ENCODE measurements at places on chromosomes 13 and 19.

- no peak for DNase-seq
These were observed 732 bp upstream of the C2CD4C start for GRCh38 chr19:409516-410242.

DNA sequence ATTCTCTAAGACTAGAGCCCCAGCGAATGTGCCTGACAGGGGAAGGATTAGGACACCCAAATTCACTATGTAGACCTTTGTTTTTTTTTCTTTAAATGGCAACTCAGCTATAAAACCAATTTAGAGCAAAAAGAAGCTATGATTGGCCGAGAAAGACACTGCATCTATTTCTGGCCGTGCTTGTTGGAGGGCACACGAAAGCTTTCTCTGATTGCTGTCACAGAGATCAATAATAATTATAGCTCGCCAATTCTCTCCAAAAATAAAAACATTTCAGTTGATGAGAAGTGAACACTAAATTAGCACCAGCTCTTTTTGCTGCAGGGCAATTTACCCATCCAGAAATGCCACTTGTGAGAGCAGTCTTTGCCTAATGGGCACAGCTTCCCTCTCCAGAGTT lies 31.2 kb downstream of the CBY2 start:
- DNase-seq, result no peak

DNA sequence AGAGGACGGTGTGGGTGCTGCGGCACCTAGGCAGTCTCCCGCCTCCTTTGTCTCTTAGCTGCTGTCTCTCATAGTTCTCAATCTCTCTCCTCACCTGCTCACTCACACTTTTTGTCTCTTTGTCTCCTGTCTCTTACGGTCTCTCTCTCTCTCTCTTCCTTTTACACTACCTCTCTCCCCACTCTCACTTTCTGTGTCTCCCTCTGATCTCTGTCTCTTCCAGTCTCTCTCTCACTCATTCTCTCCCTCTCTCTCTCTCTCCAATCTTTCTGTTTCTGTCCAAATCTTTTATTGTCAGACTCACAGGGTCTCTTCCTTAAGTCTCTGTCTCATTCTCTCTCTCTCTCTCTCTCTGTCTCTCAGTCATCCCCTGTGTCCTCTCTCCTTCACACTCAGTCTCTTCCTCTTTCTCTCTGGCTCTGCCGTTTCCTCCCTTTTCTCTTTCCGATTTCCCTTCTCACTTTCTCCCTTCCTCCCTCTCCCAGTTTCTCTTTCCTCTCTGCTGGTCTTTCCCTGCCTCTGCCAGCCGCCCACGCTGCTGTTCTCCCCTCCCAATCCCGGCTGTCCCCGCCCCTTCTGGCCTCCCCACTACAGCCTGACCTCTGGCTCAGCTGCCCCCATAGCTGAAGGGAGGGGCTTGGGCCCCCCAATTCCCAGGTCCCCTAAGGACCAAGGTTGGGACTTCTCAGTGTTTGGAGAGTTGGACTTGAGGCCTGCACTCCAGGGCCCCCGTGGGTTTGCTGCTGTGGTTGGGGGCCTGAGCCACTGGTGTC lies at the start of gene PLEKHA4:
Gene PLEKHA4 (minus strand): TSS at position 504 of the 773 bp plus-strand sequence. CDS start 997 bp downstream, outside the sequence.
- DNase-seq, result no peak

- no peak for DNase-seq
These were observed 47.5 kb upstream of the GSX1 start for GRCh38 chr13:27744801-27745200.

GRCh38 chr13:45786293-45786920 lies 65.1 kb downstream of the SIAH3 start:
- DNase-seq, result no peak

- no peak for DNase-seq
These were observed 260.8 kb downstream of the EFNB2 start for GRCh38 chr13:106274551-106275203.

- DNase-seq, result no peak
These were observed 80.9 kb upstream of the ZNF420 start for GRCh38 chr19:36997152-36997842.

DNA sequence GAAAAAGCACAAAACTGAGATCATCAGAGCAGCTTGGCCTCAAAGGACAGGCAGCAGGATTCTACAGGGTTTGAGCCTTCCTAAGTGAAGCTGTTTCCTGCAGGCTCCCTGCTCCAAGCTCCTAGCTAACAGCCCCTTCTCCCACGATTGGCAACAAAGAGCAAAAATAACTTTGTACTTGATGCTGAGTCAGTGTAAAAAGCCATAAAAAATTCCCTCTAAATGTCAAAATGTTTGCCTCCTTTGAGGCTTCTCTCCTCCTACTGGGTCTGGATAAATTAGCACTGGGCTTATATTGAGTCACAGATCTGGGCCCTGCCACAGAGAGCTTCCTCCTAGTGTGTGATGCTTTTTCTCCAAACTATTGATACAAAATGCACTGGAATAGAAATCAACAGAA lies 153.3 kb downstream of the TNFRSF19 start:
- no peak for DNase-seq

GRCh38 chr19:38913958-38914357 lies 2.0 kb upstream of the CCER2 start:
- no peak for DNase-seq

GRCh38 chr19:49546825-49547565 lies 19.2 kb downstream of the RCN3 start:
- no peak for DNase-seq

- DNase-seq, result no peak
These were observed 10.1 kb upstream of the TMEM255B start for GRCh38 chr13:113748862-113749451.

DNA sequence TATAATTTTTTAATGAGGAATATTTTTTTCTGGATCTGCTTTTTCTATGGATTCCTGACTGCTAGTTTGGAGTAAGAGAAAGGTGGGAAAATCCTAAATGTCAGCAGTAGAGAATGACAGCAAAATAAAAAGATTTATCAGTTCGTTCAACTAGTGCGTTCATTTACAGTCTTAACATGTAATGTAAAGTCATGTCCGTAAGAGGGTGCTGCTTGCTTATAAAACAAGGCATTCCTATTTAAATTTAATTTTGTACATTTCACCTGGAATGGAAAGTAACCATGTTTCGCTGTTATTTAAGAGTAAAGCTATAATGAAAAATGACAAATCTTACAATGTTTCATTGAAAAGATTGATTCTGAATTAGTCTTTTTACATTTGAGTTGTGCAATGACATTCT lies 76.6 kb downstream of the ZMYM2 start:
- DNase-seq, result no peak

- no peak for DNase-seq
These were observed 180.4 kb downstream of the ZNF536 start for GRCh38 chr19:30552593-30552992.

DNA sequence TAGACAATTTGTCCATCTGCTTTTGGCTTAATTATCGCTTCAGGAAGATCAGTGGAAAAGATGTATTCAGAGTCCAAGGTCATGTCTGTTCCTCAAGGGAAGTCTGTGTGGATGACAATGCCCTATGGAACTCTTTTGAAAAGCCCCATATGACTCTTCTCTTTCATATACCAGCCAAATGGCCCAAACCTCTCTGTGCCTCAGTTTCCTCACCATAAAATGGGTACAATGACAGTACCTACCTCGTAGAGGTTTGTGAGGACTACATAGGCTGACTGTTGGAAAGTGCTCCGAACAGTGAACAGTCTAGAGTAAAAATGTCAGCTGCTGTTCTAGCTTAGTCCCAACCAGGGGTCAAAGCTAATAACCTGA lies 104.6 kb downstream of the COL4A2 start:
- no peak for DNase-seq

- no peak for DNase-seq
These were observed 76.1 kb downstream of the SIPA1L3 start for GRCh38 chr19:37983153-37983552.

DNA sequence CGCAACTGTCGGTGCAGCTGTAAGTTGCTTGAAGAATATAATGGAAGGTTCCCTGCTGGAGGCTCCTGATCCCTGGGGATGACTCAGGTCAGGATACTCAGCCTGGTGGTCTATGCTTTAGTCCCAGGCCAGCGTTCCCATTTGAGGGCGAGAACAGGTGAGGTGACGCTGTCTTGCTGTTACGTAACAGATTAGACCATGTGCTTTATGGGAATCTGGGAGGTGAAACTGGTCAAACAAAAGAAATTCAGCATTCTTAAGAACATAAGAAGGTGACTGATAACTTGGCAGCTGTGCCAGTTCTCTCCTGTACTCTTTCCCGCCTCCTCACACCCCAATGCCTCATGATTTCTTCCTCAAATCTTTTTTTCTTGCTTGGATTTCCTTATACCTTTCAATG lies at the start of gene CXCL17:
Gene CXCL17 (minus strand): TSS at position 114 of the 400 bp plus-strand sequence. CDS start 114 bp downstream, outside the sequence.
- no peak for DNase-seq

DNA sequence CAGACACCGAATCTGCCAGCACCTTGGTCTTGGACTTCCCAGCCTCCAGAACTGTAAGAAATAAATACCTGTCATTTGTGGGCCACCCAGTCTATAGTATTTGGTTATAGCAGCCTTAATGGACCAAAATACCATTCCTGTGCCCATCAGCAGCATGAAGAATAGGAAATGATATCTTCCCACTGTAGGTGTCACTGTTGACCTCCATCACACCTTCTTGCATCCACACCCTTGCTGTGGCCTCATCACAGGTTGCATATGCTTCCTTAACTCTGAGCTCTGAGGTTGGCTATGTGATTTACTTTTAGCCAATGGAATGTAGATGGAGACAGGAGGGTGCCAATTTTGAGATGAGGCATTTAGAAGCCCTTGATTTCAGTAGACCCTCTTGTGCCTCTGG lies 242.0 kb upstream of the TSHZ3 start:
- DNase-seq, result no peak

- DNase-seq, result no peak
These were observed 188.8 kb downstream of the TUBA3C start for GRCh38 chr13:18992791-18993190.

GRCh38 chr19:30629086-30629485 lies 256.9 kb downstream of the ZNF536 start:
- no peak for DNase-seq

DNA sequence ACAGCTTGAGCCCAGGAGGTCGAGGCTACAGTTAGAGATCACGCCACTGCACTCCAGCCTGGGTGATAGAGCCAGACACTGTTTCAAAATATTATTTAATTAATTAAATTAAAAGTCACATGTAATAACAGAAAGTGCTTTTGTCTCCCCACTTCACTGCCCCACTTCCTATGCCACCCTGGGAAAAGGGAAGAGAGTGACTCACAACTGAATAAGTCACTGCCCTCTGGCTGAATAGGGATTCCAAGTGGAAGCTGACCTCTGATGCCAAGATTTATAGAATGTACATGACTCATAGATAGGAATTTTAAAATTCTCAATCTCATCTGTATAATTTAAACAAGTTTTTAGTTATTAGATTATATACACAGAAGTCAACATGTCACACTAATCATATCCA lies 22.2 kb upstream of the ERVV-1 start:
- no peak for DNase-seq

DNA sequence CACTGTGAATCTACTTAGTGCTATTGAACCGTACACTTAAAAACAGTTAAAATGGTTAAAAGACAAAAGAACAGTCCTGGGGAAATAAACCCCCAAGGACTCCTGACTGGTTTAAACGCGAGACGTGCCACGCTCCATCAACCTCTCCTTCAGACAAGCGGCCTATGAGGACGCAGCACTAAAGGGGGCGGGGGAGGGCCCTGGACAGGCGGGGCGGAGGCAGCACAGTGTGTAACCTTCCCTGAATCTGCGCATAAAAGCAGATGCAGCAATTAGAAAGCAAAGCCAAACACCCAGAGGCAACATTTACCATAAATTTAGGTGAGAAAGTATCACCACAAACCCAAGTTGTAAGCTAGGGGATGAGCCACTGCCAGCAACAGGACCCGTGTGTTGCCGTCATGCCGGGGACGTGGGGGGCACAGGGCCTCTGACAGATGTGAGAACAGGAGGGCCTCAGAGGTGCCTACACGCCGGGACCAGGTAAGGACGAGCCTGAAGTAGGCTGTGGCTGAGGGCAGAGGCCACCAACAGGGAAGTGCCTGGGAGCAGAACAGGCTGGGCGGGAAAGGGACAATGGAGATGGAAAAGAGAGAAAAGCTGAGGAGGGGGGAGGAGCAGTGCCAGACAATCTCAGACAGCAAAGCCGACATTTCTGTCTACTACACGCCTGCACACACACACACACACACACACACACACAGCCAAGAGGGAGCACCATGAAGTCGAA lies 15.3 kb upstream of the ADPRHL1 start:
- DNase-seq, result no peak

DNA sequence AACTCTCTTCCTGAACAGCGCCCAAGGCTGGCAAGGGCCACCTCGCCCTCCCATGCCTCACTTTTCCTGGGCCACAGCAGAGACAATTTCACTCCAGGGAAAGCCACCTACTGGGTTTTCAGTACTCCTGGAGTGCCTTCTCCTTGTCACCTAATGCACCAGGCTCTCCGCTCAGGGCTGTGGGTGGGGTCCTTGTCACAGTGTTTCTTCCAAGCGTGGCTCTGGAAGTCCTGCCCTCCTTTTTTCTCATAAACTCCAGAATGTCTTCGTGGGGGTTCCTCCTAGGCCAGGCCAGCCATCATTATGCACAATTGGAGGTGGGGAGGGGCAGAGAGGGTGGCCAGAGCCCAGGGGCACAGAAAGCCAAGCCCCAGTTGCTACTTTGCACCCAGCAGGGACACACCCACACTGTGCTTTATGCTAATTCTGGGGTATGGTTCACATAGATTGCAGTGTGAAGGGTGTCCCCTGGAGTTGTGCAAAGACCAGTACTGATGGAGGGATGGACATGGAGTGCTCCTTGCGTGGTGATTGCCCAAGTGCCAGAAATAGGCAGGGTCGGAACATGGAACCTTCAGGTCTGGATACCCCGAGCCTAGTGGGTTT lies 78.8 kb downstream of the CHST8 start:
- DNase-seq, result no peak

DNA sequence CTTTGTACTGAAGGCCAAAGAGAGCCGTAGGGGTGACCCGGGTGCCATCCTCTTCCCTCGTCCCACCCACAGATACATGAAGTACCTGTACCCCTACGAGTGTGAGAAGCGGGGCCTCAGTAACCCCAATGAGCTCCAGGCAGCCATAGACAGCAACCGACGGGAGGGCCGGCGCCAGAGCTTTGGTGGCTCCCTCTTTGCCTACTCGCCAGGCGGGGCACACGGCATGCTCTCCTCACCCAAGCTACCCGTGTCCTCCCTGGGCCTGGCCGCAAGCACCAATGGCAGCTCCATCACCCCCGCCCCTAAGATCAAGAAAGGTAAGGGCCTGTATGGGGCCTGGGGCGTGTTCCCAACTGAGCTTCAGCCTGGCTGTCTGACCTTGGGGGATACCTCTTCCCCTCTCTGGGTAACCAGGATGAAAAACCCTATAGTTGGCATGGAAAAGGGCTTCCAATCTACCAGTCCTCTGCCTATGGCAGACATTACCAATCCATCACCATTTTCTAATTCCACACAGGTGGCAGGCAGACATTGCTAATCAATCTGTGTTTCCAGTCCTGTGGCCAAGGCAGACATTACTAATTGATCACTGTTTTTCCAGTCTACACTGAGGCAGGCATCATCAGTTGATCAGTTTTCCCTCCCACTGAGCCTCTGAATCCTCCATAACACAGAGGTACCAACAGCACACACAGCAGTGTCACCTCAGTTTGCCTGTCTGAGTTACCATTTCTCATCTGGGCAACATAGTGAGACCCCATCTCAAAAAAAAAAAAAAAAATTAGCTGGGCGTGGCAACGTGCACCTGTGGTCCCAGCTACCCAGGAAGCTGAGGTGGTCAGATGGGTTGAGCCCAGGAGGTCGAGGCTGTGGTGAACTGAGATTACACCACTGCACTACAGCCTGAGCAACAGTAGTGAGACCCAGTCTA lies 19.1 kb upstream of the WDR18 start:
- DNase-seq, result no peak

All from stimulated activated CD4-positive, alpha-beta T cell treated with anti-CD3 and anti-CD28 coated beads, Interleukin-1b, Interleukin-23, amount 100 ng/mL, for 1 hour (primary cell).